ENCODE measurements at places on chromosomes 3 and 15.
A peak's percentile ranks its signal among the peaks of the same experiment; 100 is the strongest.

DNA sequence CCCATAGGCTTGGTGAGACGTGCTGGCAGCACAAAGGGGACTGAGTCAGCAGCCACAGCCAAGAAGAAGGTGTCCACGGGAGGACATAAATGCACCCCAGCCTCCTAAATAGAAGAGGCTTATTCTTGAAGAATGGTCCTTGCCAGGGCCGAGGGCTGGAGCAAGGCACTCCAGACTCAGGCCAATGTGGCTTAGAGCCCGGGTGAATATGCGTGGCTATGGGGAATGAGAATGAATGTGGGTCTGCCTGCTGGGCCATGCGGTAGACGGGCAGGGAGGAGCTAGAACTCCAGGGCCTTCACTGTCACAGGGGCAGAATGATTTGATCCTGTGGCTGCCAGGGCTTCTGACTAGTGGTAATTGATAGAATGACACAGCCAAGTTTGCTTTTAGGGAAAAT lies 34.0 kb downstream of the DHX30 start:
- no peak for DNase-seq

- DNase-seq: peak; percentile 82
Observed at GRCh38 chr3:107235928-107236315, 141.3 kb upstream of the CCDC54 start.

GRCh38 chr15:49706805-49707204 lies 86.0 kb downstream of the DTWD1 start:
- peak; percentile 83 for DNase-seq

- DNase-seq: peak; percentile 79
Observed at GRCh38 chr3:5198986-5199731, 11.7 kb downstream of the EDEM1 start.

GRCh38 chr15:65902373-65902772 lies 33.1 kb downstream of the RAB11A start:
- peak; percentile 93 for DNase-seq

DNA sequence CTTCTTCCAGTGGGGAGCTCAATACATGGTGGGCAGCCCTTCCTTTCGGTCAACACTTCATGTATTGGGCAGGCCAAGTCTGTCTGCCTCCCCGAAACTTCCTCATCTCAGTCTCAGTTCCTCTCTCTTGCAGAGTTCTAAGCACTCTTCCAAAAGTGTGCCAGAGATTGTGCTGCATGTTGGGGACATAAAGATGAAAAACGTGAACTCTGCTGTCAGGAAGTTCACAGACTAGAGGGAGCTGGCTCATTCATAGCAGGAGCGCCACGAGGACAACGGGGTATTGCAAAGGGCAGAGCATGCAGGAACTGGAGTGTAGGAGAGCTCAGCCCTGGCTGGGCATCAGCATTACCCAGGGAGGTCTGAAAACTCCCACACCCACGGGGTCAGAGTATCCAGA lies 15.3 kb upstream of the EPHB3 start:
- peak; percentile 89 for DNase-seq

DNA sequence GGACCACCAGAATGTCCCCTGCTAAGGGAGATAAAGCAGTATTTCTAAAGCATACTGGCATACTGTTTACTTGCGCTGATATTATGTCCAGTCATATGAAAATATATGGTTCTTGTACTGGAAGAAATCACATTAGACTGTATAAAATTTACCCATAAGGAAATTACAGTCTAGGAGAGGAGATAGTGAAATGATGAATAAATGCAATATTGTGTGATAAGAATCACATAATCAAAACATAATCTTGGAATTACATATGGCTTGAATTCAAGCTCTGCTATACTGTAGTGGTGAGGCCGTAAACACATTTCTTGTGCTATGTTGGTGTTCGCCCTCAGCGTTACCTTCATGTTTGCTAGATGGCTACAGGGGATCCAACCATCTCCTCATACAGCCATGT lies 20.7 kb upstream of the TGFBR2 start:
- no peak for DNase-seq

DNA sequence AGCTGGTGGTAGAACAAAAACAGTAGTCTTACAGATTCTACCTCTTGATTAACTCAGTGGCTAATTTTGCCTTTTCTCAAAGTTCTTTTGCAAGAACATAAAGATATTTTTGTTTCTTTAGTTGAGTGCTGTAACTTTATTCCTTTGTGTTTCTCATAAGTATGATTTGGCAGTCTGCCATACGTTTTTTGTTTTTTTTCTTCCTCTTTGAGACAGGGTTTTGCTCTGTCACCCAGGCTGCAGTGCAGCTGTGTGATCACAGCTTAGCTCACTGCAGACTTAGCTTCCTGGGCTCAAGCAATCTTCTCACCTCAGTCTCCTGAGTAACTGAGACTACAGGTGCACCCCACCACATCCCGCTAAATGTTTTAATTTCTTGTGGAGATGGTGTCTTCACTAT lies 22.4 kb downstream of the B3GNT5 start:
- peak; percentile 92 for DNase-seq

DNA sequence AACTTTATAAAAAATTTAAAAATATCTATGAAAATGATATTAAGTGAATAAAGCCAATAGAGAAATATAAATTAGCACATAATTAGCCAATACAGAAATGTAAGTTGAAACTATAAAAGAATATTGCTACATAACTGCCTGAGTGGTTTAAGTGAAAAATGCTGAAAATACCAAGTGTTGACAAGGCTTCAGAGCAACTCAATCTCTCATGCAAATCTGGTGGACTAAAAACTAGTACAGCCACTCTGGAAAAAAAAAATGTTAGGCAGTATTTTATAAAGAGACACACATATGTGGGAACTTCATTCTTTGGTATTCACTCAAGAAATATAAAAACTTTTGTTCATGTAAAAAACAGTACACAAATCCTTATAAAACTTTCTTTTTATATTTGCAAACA lies 833.7 kb upstream of the ROBO1 start:
- DNase-seq: no peak

- DNase-seq: no peak
Observed at GRCh38 chr3:195717416-195717815, 3.4 kb upstream of the MUC20 start.

- no peak for DNase-seq
Observed at GRCh38 chr15:51366071-51366470, 24.6 kb downstream of the GLDN start.

DNA sequence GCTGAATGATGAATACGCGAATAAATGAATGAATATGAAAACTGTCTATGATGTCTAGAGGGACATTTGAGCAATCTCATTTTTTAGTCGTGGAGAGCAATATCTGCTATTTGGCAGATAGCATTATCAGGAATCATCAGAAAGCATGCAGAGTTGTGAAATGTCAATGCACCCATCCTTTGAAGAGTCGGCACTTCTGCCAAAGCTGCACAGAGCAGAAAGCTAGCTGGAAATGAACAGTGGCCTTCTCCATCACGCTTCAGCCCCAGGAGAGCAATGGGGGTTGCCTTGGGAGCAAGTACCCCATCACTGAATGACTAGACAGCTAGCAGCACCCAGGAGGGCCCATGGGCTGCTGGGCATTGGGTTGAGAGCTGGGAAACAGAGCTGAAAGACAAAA lies 69.1 kb upstream of the PROK2 start:
- DNase-seq: no peak

GRCh38 chr15:48963524-48964113 lies at the start of gene SHC4:
Gene SHC4 (minus strand): TSS chr15:48963919. CDS start chr15:48963015, 904 bp downstream.
- peak; percentile 61 for DNase-seq

GRCh38 chr3:105773291-105773690 lies 95.5 kb downstream of the CBLB start:
- no peak for DNase-seq

GRCh38 chr3:63571682-63572081 lies 80.8 kb upstream of the SNTN start:
- no peak for DNase-seq

DNA sequence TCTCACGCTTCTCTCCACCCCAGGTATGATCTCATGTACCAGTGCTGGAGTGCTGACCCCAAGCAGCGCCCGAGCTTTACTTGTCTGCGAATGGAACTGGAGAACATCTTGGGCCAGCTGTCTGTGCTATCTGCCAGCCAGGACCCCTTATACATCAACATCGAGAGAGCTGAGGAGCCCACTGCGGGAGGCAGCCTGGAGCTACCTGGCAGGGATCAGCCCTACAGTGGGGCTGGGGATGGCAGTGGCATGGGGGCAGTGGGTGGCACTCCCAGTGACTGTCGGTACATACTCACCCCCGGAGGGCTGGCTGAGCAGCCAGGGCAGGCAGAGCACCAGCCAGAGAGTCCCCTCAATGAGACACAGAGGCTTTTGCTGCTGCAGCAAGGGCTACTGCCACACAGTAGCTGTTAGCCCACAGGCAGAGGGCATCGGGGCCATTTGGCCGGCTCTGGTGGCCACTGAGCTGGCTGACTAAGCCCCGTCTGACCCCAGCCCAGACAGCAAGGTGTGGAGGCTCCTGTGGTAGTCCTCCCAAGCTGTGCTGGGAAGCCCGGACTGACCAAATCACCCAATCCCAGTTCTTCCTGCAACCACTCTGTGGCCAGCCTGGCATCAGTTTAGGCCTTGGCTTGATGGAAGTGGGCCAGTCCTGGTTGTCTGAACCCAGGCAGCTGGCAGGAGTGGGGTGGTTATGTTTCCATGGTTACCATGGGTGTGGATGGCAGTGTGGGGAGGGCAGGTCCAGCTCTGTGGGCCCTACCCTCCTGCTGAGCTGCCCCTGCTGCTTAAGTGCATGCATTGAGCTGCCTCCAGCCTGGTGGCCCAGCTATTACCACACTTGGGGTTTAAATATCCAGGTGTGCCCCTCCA lies 19.1 kb downstream of the TYRO3 start:
- no peak for DNase-seq

- no peak for DNase-seq
Observed at GRCh38 chr3:110750201-110750600, 321.4 kb upstream of the NECTIN3 start.

DNA sequence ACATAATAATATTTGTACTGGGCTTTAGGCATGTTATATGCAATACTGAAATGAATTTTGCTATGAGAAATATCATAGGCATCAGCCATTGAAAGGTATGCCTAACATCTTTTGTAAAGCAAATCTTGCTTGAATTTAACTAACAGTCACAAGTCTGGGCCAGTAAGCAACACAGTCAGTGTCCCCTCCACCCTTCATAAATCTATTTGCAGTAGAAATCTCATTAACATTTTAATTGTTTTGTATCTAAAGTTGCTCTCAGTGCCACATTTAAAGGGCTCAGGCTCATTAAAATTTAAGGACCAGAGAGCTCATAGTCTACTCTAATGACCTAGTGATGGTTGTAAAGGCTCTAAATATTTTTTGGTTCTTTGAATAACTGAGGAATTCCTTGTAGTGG lies 167.2 kb upstream of the GOLIM4 start:
- no peak for DNase-seq

DNA sequence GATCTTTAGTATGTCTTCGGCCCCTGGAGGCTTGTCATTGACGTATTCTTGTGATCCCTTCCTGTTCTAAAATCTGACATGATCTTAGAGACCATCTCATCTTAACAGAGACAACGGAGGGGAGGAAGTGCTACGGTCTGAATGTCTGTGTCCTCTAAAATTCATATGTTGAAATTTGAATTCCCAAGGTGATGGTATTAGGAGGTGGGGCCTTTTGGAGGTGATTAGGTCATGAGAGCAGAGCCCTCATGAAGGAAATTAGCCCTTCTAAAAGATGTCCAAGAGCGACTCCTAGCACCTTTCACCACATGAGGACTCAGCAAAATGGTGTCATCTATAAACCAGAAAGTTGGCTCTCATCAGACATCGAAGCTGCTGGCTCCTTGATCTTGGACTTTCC lies 233.2 kb upstream of the CMC1 start:
- no peak for DNase-seq

GRCh38 chr3:153628591-153628990 lies 466.6 kb downstream of the RAP2B start:
- DNase-seq: peak; percentile 85

GRCh38 chr3:62718011-62718410 lies 157.2 kb downstream of the CADPS start:
- no peak for DNase-seq

- no peak for DNase-seq
Observed at GRCh38 chr3:107392549-107393165, 15.4 kb downstream of the CCDC54 start.

- DNase-seq: no peak
Observed at GRCh38 chr3:51581524-51581923, 43.0 kb downstream of the RAD54L2 start.

- DNase-seq: no peak
Observed at GRCh38 chr3:11477407-11477911, 166.3 kb downstream of the VGLL4 start.

DNA sequence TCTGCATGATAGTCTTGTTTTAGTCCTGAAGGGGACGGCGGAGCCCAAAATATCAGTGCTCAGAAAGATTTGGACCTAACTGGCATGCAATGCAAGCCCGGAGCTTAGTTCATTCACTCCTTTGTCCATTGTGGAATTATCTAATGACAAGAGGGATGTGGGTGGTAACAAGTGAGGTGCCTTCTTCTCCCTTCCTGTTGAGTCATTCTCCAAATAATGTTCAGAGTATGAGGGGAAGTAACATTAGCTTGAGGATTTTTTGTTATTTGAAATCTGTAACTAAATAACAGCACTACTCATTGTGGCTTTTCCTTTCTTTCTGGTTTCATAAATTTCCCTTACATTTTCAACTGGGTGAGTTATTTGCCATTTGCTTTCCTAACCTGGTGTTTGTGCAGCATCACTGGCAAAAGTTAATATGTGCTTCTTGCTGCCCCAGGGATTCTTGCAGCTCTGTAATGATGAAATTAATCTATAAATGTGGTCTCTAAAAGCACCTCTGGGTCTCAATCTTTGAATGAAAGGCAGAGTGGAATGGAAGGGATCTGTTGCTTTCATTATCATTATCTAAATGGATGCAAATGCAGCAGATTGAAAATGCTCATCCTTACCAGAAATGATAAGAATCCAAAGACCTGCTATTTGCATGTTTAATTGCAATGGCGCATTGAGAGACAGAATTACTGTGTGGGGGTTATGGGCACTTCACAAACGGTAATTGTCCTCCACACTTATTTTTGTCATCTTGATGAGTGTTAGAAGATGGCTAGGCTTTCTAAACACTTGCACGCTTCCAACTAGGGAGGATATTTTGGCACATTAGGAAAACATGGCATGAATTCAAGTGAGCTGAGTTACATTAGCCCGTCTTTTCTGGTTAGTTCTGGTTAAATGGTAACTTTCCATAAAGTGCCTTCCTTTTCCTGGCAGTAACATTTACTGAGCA lies 89.9 kb upstream of the MITF start:
- peak; percentile 94 for DNase-seq

- DNase-seq: peak; percentile 86
Observed at GRCh38 chr3:117553461-117553860, 843.9 kb downstream of the TUSC7 start.

GRCh38 chr3:46953234-46954010 lies 23.1 kb downstream of the CCDC12 start:
- DNase-seq: peak; percentile 77

DNA sequence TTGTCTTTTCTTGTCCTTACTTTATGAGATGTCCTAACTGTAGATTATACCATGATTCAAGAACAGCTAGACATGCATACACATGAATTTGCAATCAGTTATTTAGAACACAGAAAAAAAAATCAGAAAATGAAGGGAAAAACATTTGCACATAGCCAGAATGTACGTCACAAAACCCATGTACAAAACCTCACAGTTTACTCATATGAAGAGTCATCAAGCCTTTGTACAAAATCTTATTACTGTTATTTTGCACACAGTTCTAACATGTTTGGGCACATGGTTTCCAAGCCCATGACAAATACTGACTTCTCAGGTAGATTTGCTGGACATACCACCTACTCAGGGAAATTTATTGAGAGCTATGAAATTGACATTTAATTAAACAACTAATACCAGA lies 48.2 kb downstream of the MAP3K13 start:
- no peak for DNase-seq

- DNase-seq: peak; percentile 72
Observed at GRCh38 chr15:75167588-75168350, 33.9 kb upstream of the C15orf39 start.

Measured in suppressor macrophage treated with lipopolysaccharide for 1 hour (primary cell).